ENCODE measurements at places on chromosomes 16 and 17.
A peak's percentile ranks its signal among the peaks of the same experiment; 100 is the strongest.

DNA sequence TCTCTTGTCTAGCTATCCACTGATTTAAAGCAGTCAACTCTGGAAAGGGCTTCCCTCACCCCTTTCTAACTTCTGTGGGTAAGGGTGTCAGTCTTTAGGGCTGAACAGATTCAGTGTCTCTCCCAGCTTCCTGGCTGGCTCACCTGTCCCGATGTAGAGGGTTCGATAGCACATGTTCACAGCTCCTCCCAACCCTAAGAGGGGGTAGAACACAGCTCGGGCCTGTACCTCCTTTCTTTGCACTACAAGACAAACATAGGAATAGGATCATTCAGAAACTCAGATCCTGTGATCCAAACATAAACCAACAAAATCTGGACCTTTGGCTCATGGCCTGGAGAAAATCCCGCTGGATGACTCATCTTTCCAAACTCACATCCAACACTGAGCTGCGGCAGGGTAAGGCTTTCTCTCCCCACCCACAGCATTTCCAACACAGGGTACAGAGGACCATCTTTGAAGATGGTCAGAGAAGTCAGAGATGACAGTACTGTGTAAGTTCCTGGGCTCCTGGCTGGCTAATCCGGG is 5.8 kb upstream of the DHRS13 start:
- no peak for DNase-seq

- no peak for DNase-seq
Observed at GRCh38 chr17:76251478-76252039, 11.3 kb upstream of the RNF157 start.

DNA sequence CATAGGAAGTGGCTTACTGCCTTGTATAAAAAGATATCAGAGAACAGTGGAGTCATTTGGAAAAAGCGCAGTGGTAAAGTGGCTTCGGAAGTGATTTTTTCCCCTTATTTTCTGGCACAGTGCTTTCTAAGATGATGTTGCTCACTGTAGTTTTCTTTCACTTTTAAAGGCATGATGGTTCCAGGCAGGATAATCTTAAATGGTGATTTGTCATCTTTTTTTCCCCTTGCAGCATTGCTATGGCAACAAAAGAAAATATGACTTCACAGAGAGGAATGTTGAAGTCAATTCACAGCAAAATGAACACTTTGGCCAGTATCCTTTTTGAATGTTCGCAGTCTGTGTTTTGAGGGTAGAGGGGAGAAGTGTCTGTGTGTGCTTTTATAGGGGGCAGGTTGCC is 42.5 kb downstream of the GOSR1 start:
- no peak for DNase-seq

DNA sequence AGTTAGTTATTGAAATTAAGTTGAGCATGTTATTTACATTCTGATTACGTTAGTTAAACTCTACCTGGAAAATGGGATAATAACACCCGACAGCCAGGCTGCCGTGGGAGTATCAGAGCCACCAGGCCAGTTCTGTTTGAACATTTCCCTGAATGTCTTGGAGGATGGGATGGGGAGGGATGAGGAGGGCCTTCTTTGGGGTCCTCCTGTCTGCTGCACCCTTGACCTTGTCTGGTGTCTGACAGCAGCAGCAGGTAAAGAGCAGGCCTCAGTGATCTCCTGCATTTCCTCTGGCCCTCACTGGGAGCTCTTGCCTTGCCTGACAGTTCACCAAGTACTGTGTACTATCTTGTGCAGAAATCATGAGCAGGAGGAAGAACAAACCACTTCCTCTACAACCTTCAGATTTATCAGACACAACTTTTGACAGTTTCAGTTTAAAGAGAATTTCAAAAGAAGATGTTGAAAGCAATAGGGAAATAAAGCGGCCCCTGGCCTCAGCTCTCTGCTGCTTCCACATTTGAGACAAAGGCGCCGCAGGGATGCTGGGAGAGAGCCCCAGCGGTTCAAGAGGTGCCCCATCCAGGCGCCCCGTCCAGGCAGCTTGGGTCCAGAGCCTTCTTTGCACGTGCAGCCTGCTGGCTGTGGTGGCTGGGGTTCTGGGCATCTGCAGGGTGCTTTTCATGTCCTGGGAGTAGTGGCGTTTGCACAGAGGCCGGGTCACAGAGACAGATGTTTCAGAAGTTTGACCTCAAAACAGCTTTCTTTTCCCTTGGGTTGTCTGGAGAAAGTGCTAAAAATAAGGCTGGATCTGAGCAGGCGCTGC is 25.3 kb downstream of the CMIP start:
- DNase-seq = peak; percentile 77

DNA sequence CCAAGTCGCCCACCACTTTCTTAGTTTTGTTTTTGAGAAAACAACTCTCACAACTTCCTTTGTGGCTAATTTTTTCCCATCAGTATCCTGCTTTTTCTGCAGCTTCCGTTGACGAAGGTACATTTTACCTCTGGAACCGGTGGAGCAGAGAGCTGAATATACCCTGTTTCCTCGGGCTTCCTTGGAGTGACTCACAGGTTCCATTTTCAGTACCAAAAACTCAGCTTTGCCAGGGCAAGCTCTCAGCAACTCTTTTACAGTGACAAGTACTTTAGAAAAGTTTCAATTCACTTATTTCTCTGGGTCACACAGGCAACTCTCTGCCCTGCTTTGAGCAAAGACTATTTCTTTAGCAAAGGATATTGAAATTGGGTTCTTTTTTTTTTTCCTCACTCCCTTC is 318.9 kb downstream of the SNX29 start:
- no peak for DNase-seq

DNA sequence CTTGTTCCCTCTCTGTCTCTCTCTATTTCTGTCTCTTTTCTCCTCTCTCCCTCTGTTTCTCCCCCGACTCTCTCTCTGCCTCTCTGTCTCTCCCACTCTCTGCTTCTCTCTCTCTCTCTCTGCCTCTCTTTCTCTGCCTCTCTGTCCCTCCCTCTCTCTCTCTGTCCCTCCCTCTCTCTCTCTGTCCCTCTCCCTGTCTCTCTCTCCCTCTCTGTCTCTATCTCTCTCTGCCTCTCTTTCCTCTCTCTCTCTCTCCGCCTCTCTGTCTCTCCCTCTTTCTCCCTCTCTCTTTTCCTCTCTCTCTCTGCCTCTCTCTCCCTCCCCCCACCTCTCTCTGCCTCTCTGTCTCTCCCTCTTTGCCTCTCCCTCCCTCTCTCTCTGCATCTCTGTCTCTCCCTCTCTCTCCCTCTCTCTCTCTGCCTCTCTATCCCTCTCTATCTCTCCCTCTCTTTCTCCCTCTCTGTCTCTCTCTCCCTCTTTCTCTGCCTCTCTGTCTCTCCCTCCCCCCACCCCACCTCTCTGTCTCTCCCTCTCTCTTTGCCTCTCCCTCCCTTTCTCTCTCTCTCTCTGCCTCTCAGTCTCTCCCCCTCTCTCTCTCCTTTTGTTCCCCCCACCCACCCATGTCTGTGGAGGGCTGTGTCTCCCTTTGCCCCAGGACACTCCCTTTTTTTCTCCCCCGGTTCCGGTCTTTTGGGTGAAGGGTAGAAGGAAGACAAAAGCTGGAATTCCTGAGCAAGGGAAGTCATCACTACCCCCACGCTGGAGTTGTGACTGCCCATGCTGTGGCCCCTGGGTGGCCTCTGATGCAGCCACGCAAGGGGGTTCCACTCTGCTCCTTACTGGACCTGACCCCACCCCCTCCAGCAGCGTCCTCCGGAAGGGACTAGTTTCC is 27.1 kb upstream of the MGAT5B start:
- DNase-seq = no peak

DNA sequence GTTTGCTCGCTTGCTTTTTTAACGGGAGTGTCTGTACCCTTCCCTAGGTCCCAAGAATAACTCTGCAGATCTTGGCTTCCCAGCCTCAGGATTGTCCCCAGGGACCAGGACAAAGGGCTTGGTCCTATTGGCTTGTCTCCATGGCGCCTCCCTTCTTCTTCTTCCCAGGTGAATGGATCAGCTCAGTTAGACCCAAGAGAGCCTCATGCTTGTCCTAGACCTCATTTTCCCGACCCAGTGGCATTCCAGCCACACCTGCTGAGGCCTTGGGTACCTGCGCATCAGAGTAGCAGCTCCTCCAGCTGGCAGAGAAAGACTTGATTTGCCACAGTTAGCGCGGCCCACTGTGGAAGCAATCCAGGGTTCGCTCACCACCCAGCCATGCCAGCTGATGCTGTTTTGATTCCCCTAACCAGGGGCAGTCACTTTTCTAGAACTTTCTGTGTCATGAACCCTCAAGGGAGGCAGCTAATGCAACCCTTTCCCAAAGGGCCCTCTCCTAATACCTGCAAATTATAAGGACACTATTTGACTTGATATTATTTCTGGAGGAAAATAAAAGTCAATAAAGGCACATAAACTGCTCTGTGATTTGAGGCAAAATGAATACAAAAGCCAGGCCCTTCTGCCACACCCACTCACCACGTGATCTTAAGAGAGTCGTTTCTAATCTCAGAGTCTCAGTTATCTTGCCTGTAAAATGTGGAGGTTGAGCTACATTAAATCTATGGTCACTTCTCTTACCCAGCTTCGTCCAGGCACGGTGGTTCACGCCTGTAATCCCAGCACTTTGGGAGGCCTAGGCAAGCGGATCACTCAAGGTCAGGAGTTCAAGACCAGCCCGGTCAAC is 13.9 kb downstream of the GPR142 start:
- no peak for DNase-seq

- no peak for DNase-seq
Observed at GRCh38 chr17:50899005-50899460, 32.9 kb upstream of the TOB1 start.

DNA sequence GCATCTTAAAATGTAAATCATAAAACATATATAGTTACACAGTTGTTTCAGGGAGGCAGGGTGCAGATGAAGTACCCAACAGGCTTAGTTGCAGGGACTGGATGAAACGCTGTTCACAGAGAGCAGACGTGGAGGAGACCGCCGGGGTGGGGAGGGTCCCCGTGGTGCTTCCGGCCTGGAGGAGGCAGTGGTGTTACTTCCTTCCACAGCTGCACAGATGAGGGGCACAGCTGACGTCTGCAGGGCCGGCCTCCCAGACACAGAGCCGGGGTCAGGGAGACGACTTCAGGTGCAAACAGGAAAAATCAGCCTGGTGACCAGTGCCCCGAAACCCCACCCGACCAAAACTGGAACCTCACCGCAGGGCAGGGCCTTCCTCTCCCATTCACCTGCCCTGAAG is 17.1 kb downstream of the SPIRE2 start:
- DNase-seq = no peak

GRCh38 chr17:28665994-28666393 is 4.0 kb downstream of the SUPT6H start:
- no peak for DNase-seq

DNA sequence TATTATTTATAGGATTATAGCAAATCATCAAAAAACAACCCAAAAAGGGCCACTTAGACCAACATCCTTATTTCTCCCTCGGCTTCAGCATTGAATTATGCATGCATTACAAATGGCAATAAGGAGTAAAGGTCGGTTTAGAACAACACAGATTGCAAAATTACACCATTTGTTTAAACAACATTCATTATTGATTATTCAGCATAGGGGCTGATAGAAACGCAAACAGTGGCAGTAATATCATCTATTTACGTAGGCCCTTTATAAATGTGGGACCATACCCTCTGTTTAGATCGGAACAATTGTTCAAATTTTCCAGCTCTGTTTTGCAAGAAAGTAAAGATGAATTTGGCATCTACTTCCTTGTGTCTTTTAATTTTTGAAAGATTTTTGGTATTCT is 153.3 kb downstream of the WWOX start:
- no peak for DNase-seq

GRCh38 chr17:19387921-19388521 is 1.0 kb upstream of the MFAP4 start:
- DNase-seq = no peak

- DNase-seq = no peak
Observed at GRCh38 chr16:24800586-24800985, 45.2 kb upstream of the SLC5A11 start.

GRCh38 chr16:11750056-11750455 is 7.4 kb upstream of the TXNDC11 start:
- no peak for DNase-seq

- DNase-seq = no peak
Observed at GRCh38 chr16:9039210-9039609, 52.2 kb upstream of the HAPSTR1 start.

- DNase-seq = no peak
Observed at GRCh38 chr17:27545562-27546229, 85.3 kb upstream of the LGALS9 start.

DNA sequence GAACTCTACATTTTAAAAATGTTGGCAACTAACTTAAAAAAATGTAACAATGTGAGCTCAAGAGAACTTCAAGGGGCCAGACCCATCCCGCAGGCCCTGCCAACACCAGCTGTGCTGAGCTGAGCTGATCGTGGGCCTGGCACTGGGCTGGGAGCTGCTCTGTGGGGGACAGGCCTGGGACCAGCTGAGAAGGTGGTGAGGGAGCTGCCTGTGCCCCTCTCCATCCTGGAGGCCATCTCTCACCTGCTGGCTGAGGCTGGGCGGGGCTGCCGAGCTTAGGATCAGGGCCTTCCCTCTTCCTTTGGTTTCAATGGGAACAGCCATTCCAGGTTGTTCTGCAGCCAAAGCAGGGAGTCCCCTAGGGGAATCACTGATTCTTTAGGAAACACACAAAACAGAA is 58.2 kb downstream of the IL21R start:
- no peak for DNase-seq

GRCh38 chr16:87243478-87243877 is 73.7 kb downstream of the C16orf95 start:
- no peak for DNase-seq

GRCh38 chr16:19659554-19659953 is 58.5 kb downstream of the KNOP1 start:
- DNase-seq = no peak

DNA sequence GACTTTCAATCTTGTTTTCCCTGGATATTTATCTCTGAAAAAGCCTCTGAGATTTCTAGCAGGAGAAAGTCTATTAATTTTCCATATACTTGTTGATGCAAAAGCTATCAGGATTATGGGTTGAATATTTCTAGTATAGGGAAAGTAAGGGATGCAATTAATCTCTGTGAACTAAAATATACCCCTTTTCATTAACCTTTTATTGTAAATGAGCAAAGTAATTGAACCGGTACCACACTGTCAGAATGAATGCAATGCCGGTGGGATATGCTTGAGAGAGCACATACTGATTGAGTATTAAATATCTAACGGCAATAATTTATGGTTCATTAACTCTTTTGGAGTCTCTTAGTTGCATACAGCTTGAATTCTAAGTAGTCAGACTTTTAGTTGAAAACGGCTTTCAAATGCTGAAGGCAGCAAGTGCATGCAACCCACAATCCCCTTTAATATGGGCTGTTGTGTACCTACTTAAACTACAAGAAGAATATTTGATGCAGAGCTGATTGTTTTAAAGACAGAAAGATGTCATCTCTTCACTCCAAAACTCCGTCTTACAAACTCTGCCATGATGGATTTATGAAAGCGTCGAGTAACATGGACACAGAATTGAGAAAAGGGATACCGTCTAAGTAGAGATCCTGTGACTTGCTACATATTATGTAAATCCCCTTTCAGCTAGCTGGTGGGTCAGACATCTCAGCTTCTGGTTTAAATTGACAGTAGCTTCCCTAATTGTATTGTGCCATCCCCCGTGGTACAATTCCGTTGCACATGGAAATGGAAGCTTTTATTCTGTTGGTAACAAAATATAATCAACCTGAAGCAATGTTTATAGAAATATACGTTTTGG is 141.3 kb upstream of the CDH8 start:
- DNase-seq = no peak

GRCh38 chr17:57629886-57630285 is 115.2 kb downstream of the CCDC182 start:
- DNase-seq = no peak

GRCh38 chr16:23257682-23258081 is 44.4 kb upstream of the SCNN1B start:
- no peak for DNase-seq

Data from CD14-positive monocyte (primary cell).